ENCODE measurements at places on chromosomes 6 and 20.

- DNase-seq, result no peak
Observed at GRCh38 chr6:129764761-129765407, 54.9 kb upstream of the ARHGAP18 start.

- peak; percentile 91 for DNase-seq
Observed at GRCh38 chr6:160428069-160428430, 79.9 kb downstream of the SLC22A3 start.

DNA sequence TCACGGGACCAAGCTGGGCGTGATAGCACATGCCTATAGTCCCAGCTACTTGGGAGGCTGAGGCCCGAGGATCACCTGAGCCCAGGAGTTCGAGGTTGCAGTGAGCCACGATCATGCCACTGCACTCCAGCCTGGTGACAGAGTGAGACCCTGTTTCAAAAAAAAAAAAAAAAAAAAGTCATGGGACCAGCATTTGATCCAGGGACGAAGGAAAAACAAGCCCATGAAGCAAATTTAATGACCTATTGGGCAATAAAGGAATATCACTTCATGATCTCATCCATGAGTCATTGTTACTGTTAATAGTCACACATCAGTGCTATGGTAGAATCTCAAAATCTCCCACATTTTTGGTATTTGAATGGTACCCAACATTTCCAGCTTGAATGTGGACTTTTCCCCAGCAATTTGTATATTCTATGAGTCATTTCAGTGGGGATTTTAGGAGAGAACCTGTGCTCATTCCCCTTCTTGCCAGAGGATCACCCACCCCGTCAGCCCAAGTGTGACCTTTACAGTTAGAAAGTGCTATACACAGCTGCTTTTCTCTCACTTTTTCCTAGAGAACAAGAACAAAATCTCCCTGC is 8.5 kb upstream of the SOD2 start:
- no peak for DNase-seq

DNA sequence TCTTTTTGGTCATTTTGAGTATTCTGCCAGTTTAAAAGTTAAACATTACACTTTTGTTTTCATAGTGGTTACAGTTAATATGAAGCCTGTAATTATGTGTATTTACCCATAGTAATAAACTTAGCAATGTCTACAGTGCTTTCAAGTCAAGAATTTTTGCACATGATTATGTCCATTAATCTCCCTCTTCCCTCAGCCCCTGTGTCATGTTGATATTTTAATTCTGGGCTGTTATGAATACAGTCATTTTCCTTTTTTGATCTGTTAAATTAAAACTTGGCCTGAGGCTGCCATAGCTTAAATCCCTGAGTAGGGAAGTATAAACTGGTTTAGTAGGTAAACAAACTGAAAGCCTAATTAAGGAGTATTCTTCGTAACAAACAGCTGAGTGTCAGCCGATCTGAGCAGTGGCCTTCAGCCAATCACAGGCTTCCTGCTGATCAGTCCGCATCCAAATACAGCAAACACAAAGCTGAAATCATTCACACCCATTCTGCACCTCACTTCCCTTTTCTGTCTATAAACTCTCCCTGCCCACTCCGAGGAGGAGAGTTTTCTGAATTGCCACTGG is 9.5 kb upstream of the SFT2D1 start:
- no peak for DNase-seq

- no peak for DNase-seq
Observed at GRCh38 chr20:48550814-48551213, 277.0 kb downstream of the PREX1 start.

DNA sequence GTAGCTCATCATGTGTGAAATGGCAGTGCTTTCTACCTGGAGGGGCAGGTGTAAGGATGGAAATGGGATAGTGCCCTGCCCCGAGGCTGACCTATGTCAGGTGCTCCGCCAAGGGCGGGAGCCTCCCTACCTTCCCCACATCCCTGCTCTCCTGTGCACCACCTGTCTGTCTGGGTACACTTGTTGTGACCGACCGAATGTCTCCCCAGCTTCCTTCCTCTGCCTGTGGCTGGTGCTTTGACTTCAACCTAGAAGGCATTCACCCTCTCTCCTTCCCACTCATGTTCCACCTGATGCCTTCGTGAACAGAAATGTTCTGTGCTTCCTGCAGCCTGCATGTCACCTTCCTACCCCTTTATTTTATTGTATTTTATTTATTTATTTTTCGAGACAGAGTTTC is 114.8 kb downstream of the SCML4 start:
- no peak for DNase-seq

DNA sequence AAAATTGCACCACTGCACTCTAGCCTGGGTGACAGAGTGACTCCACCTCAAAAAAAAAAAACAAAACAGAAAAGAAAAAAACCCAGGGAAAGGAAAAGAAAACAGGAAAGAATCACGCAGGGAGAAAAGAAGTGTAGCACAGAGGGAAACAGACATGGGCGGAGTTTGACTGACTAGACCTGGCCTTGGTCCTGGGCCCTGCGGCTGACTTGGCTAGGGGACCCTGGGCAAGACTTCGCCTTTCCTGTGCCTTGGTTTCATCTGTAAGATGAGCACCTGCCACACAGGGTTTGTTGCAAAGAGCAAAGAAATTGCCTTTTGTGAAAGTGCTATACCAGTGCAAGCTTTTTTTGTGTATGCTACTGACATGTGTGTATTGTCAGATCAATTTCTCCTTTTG is 71.3 kb upstream of the KCNG1 start:
- DNase-seq, result no peak

GRCh38 chr20:63769891-63770474 is 30.4 kb downstream of the SLC2A4RG start:
- DNase-seq, result no peak

DNA sequence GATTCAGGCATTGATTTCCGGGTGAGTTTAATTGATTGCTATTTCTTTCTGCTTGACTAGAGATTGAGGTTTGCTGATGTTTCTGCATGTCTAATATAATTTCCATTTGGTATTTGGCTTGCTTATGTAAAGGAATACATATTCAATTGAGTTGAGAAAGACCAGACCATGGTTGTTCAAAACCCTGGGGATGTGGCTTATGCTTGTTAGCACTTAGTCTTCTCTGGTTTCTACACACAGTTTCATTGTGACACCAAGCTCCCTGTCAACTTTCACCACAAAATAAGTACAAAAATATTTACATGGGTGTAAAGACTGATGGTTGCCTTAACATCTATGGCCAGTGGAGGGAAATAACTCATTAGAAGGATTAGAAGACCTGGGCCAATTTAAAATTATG is 209.6 kb downstream of the CDH26 start:
- no peak for DNase-seq

- DNase-seq, result no peak
Observed at GRCh38 chr6:34806738-34807453, 15.0 kb downstream of the BLTP3A start.

GRCh38 chr6:14707276-14707675 is 538.6 kb upstream of the JARID2 start:
- no peak for DNase-seq

GRCh38 chr20:61680096-61680495 is 385.6 kb downstream of the TAF4 start:
- DNase-seq, result no peak

- peak; percentile 10 for DNase-seq
Observed at GRCh38 chr20:13788167-13788834, 3.5 kb downstream of the NDUFAF5 start.

- no peak for DNase-seq
Observed at GRCh38 chr20:44072384-44072783, 114.6 kb downstream of the JPH2 start.

- no peak for DNase-seq
Observed at GRCh38 chr20:14790190-14790589, 452.8 kb upstream of the FLRT3 start.

- DNase-seq, result no peak
Observed at GRCh38 chr6:54427396-54427937, 119.2 kb downstream of the TINAG start.

DNA sequence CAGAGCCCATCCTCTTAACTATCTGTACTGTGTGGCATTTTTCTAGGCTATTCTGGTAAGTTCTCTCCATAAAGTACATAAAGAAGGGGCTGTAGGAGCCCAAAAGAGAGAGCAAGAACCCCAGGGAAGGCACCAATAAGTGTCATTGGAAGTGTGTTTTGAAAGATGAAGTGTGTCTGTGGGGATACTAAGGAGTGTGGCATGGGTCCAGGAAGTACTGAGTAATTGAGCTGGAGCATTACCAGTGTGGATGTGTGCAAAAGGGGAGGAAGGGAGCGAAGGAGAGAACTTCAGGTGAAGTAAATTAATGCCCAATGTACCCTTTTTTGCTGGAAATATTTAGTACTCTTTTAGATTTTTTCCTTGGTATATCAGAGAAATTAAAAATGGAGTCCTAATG is 63.9 kb downstream of the KCNS1 start:
- DNase-seq, result no peak

DNA sequence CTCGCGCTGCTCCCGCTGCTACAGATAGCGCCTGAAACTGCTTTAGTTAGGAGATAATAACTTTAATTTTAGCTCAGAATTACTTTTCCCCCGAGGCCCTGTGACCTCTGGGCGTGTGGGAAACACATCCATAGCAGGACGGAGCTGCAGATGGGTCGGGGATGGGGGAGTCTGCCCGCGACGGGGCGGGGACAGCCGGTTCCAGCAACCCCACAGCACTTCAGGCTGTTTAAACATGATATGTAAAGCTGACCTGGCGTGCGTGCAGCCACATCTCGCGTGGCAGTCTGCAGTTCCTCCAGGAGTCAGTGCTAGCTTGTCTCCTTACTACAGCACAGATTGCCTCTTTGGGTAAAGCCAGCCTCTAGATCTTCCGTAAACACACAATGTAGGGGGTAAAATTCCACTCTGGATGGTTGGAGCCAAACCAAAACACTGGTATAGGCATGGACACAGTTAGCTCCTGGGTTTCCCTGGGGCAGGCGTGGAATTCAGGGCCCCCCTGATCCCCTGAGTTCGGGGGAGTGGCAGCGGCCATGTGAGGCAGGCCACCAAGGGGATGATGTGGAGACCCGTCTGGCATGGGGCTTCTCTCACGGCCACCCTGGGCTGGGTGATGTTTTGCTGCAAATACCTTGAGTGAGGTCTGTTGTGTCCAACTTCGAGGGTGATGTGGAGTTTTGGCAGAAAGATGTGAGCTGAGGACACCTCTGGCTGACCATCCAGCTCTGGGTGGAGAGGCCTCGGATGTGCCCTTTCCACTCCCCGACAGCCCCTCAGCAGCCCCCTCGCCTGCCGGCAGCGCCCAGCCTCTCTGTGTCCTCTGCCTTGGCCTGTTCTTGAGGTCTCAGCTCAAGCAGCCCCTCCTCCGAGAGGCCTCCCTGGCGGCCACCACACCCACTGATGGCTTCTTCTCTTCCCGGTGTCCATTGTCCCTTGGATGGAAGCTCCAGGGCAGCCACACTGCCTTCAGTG is 214.5 kb downstream of the TAF4 start:
- no peak for DNase-seq

DNA sequence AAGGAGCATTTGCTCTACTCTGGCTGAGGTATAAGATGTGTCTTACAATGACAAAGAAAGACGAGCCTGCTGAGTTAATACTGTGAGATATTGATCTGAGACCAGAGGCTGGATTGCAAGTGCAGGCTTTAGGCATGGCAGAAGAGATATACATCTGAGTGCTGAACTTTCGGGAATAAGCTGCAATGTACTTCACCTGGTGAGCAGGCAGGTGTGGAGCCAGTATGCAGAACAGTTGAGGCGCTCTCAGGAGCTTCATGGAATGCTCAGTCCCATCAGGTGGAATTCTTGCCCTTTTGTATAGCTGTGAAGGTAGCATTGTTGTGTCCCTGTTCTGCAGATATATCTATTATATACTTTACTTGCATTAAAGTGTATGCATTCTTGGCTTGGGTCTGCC is 179.3 kb upstream of the RIMS1 start:
- no peak for DNase-seq

GRCh38 chr20:9736373-9736772 is 102.5 kb downstream of the PAK5 start:
- DNase-seq, result no peak

DNA sequence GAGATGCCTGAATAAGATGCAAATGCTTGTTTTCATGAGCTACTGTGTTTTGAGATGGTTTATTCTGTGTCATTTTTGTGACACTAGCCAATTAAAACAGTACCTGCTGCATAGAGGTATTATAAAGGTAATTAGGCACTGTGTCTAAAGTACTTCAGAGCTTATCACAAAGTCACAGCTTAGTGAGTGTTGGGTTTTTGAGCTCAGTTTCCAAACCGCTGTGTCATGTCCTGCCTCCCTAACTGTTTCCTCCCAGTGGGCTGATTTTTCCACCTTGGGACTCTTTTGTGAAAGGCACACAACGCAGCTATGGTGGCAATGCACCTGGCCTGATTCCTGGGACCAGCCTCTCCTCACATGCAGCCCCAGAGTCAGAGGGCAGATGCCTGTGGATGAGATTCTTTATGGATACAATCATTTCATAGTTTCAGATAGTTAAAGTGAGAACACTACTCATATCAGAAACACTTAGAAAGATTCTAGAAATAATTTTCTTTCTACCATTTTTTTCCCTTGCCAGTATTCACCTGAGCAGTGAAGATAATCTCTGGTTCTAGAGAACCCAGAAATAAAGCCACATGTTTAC is 41.3 kb upstream of the TAGAP start:
- no peak for DNase-seq

DNA sequence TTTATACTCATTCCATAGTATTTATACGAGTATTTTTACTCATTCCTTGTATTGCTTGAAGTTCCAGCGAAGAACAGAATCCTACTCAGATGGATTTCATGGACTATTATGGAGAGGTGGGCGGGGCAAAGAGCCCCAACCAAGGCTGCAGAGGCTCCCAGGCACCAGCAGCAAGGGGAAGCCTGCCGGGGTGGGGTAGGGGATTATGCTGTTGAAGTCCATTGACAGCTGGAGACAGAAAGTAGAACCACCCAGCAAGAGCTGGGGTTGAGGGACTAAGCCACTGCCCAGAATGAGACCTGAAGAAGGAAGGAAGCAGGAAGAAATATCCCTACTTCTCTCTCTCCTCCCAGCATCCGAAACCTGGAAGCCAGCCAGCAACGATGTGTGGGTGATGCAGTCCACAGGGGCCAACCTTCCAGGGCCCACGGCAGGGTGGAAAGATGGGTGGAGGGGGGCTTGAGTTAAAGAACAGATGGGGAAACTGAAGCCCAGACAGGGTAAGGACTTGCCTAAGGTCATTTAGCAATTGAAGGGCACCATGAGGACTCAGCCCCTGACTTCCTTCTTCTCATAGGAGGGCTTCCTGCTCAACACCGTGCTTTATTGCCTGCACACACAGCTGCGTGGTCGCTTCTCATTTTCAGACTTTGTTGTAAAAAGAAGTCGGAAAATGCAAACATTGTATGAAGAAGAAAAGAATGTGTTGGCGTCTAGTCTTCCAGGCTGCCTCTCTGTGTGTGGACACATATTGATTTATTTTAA is 18.3 kb upstream of the GTSF1L start:
- no peak for DNase-seq

GRCh38 chr20:34495916-34496315 is 20.3 kb upstream of the DYNLRB1 start:
- DNase-seq, result no peak

DNA sequence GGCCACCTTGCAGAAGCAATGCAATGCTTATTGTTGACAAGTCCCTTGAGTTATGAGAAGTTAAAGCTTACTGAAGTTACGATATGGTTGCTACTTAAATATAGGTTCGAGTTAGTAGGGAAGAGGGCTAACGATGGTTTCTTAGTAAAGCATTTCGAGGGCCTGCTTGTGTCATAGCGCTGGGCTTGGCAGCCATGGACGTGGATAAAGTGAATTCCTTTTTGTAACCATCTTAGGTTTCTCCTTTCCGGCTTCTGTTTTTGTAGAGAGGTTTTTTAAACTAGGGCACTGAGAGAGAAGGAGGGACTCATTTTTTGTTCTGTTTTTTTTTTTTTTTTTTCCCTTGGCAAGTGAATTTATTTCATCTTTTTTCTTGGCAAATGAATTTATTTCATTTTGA is 27.6 kb downstream of the TIAM2 start:
- DNase-seq, result no peak

- no peak for DNase-seq
Observed at GRCh38 chr6:43976706-43977403, 150.4 kb downstream of the MRPL14 start.
